ENCODE measurements at places on chromosomes 2 and 18.

DNA sequence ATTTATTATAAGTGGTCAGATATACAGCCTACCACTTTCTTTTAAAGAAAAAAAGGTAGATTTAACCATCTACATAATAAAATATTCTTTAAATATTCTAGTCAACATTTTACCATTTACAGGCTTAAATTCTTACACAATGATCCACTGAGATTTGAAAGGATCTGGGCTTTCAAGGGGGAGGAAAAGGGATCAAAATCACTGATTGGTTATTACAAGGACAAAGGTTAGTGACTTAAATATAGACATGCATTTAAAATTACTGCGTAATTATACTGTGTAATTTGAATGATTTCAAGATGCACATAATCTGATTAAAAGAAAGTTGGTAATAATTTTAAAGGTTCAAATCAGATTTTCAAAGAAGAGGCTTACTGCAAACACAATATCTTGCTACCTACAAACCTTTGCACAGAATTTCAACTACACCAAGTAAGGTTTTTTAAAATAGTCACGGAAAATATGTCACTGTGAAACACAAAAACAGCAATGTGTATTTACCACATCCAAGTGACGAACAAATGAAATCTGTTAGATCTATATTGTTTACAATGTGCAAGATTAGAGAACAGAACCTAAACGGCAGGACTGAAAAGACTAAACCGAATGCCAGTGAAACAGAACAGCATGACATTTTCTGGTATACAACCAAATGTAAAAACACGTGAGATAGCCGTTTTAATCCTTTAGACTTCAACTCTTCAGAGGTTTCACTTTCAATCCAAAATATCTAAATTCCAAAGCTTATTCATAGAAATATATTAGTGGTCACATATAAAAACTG lies 40.8 kb downstream of the RTN4 start:
- no peak for DNase-seq

DNA sequence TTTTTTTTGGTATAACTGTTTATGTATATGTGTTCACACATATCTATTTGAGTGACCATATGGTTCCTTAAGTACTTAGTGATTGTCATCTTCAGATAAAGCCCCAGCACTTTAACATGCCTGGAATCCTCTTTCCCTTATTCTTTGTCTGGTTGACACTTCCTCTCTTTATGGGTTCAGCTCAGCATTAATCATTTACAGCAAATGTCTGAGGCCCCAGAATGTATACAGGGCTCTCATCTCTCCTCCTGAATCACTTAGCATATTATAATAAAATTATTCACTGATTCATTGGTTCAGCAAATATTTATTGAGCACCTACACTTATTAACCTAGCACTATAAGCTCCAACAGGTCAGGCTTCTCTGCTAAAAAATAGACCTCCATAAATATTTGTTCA lies 43.5 kb upstream of the CD28 start:
- no peak for DNase-seq

DNA sequence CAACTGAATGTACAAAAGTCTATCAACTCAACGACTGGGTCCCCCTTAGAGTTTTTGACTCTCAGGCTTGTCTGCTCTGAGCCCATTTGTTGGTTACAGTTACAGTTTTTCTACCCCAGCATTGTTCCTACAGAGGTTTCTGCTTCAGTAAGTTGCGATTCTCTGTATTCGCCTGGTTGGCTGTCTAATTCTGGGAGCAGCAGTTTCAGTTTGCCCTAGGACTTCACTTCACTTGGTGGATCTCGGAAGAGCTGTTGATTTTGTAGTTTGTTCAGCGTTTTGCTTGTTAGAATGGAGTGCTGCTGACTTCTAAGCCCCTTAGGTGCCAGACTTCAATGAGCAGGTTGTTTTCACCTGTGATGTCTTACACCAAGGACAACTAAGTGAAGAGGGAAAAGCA lies 296.5 kb upstream of the EPAS1 start:
- no peak for DNase-seq

- peak; percentile 66 for DNase-seq
These were observed 55.9 kb upstream of the EPAS1 start for GRCh38 chr2:46241344-46241743.

GRCh38 chr2:233178994-233179847 lies 72.3 kb upstream of the ATG16L1 start:
- DNase-seq: no peak

- no peak for DNase-seq
These were observed 74.6 kb upstream of the UBXN4 start for GRCh38 chr2:135667045-135667444.

DNA sequence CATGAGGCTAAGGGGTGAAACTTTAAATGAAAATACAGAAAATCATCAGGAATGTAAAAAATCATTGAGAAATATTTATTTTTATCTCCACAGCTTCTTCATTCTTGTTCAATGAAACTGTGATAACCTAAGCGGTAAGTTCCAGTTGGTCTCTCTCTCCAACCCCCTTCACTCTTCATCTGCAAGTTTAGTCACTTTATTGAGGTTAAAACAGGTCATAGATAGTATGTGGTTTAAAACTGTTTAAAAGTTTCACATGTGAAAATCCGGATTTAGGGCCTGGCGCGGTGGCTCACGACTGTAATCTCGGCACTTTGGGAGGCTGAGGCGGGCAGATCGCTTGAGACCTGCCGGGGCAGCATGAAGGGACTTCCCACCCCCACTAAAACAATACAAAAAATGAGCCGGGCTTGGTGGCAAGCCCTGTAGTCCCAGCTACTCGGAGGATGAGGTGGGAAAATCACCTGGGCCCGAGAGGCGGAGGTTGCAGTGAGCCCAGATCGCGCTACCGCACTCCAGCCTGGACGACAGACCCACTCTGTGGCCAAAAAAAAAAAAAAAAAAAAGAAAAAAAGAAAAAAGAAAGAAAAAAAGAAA lies 1.6 kb upstream of the PHLPP1 start:
- no peak for DNase-seq

DNA sequence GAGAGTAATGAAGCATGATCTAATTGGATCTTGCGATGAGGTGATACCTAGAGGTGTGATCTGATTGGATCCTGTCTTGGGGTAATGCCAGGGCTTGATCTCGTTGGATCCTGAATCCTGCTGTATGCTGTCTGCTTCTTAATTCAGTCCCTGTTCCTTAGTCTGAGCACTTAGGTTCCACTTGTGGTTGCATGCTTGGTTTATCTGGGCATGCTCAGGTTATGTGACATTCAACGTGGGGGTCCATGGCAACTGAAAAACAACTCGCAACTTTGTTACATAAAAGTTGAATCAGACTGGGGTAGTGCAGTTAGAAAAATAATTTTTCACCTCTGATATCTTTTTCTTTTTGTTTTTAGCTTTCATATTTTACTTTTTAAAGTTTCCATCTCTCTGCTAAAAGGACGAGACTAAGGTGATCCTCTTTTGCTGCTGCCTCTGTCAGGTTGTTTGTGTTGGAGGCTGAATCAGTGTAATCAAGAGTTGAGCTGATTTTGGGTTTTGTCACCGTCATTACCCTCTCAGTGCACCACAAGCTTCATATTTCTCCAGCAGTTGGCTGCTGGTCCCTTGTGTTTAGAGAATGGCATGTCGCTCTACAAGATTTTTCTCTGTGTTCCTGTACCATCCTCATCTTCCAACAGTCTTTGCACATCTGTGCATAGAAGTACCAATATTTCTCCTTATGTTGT lies 67.9 kb downstream of the NCOA1 start:
- no peak for DNase-seq

DNA sequence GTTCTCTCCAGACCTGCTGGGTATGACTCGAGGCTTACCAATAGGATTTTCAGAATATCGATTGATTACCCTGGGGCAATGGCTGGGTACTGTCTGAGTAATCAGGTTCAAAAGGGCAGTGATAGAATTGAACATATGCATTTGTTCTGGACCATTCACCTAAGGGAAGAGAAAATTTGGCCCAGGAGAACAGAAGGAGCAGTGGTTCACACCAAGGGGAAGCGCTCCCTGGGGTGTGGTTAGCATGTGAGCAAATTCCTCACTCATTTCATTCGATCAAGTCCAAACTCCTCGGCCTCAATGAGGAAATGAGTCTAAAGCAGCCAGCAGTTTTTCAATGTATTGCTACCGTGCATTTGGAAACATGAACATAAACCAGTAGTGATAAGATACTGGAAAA lies 55.6 kb downstream of the CYP26B1 start:
- DNase-seq: no peak

DNA sequence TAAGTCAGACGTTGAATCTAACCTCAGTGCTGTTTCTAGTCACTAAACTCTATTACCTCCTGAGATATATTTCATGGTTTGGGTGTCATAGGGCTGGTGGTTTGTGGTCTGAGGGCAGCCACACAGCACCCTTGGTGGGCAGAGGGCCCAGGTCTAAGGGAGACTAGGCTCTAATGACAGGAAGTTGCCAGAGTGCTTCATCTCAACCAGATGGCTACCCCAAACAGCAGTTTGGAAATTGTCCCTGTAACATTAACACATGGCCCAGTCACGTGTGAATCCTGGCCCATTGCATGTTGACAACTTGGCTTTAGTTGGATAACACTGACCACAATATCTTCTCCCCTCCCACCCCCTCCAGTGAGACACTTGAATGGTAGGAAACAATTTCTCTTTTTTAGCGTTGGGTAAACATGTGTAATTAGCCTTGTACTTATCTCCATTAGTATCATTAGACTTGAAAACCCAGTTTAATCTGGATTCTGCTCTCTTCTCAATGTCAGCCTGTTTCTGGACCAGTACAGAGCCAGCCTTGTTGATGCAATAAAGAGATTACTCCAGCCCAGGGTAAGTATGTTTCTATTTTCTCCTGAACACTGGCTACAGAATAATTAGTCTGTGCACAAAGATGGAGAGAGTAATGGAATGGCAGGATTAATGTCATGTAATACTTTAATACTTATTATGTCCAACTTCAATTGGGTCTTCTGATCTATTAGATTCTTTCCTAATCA lies 187.8 kb upstream of the SIX3 start:
- DNase-seq: no peak

DNA sequence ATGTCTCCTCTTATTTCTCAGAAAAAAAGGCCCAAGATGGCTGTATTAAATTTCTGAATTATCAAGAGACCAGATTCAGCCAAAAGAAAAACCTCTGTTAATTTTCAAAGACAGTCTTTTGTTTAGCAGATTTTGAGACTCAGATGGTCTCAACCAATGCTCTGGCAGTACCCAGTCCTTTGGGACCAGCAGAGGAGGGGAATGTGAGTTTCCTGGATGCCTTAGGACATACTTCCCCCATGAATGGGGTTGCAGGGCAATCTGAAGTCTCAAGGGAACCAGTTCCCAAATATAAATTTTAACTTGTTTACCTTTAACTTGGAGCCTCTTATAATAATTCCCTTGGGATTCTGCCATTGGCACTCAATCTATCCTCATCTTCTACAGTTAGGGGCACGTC lies 107.8 kb upstream of the ZNF521 start:
- no peak for DNase-seq

DNA sequence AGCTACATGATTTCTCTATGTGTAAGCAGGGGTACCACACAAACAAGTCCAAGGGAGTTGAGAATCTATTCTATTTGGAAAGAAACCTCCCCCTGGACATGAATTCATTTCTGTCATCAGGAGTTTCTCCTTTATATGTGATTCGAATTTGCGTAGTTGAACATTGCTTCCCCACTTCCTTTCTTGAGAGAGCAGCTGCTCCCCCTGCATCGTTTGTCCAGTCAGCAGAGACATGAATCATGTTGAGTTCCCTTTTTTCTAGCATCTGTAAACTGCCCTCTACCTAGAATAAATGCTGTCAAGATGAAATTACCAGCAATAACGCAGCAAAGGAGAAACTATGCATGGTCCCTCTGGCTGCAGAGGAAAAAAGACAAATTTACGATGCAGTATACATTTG lies 73.8 kb downstream of the KIF5C start:
- no peak for DNase-seq

DNA sequence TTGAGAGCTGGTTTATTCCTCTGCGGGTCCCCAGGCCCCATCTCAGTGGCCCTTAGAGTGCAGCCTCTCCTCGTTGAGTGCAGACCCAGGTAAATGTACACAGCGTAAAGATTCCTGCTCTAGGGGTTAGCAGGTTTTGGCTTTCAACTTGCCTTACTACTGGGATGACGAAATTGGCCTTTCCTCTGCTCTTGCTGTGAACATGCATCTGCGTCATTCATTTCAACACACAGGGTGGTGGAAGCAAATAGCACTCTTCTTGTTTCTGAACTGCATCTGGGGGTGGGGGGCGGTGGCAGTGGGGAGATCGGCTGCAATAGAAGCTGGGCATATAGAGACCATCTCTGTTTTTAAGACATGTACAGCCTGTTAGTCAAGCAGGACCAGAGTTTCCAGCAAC lies 16.5 kb upstream of the SLC16A14 start:
- DNase-seq: no peak

GRCh38 chr18:29154758-29155725 lies 978.1 kb upstream of the CDH2 start:
- DNase-seq: no peak

DNA sequence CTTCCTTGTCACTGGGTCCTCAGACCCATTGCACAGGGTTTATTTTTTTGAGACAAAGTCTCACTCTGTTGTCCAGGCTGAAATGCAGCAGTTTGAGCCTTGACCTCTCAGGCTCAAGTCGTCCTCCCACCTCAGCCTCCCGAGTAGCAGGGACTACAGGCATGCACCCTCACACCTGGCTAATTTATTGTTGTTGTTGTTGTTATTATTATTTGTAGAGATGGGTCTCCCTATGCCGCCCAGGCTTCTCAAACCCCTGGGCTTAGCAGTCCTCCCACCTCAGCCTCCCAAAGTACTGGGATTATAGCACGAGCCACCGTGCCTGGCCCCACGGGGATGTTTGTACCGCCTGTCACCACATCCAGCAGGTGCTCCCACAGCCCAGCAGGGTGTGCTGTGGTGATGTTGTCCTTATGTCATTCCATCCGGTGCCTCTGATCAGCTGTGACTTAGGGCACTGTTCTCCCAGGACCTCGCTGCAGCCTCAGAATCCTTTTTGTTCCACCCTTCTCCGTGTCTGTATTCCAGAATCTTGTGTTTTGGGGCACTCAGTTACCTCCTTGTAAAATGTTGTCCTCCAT lies 182.3 kb downstream of the INO80D start:
- no peak for DNase-seq

DNA sequence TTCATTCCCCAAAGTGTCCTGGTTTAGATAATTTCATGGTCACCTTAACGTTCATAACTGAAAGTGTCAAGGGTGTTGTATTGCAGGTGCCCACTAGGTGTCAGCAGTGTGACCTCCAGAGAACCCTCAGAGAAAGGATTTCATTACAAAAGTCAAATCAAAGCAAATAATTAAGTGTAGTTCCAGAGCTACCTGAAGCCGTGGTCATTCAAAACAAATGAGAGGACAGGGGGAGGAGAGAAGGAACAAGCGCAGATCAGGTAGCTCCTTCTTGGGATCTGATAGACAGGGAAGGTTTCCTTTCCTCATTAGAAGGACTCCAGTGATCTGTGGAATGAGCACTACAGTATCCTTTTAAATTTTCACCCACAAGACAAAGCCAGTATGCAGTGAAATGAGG lies at the start of gene SLC9A4:
SLC9A4 (plus strand) TSS at position 207 of the 400 bp plus-strand sequence. CDS start 534 bp downstream, outside the sequence.
- no peak for DNase-seq

Measured in NCI-H187 treated with DMSO at 0.1 percent for 48 hours (cell line).